ENCODE measurements at places on chromosomes 12 and 14. TPM values are rescaled to one million over a fixed set of nuclear protein-coding genes. Genes with fewer than 3 reads are reported as not detected.

- DNase-seq: no peak
These were observed 43.8 kb downstream of the LRCOL1 start for GRCh38 chr12:132566516-132567131.

GRCh38 chr12:11202811-11203210, 16.1 kb upstream of the TAS2R42 start:
- no peak for DNase-seq

DNA sequence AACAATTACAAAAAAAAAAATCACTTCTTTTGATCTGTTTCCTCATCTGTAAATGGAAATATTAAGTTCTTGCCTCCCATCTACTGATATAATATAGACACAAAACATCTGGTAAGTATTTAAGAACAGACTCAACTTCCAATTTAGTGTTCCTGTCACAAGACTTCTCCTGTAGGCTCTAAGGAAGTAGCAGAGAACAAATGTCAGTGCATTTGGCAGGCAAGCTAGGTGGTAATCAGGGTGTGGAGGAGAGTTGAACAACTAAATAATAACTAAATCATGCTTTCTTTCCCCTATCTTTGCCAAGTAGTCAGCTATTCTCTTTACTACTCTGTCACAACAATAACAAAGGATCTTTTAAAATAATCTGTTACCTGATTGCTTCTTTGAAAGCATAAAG, 22.1 kb downstream of the BAZ1A start:
- DNase-seq: no peak

DNA sequence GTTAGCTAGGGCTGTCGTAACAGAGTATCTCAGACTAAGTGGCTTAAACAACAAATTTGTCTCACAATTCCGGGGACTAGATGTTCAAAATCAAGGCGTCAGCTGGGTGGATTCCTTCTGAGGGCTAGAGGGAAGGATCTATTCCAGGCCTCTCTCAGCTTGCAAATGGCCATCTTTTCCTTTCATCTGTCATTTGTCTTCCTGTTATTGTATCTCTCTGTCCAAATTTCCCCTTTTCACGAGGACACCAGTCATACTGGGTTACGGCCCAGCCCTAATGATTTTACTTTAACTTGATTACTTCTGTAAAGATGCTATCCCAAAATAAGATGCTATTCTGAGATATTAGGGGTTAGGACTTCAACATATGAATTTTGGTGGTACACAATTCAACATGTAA, 119.0 kb upstream of the CPSF6 start:
- no peak for DNase-seq

DNA sequence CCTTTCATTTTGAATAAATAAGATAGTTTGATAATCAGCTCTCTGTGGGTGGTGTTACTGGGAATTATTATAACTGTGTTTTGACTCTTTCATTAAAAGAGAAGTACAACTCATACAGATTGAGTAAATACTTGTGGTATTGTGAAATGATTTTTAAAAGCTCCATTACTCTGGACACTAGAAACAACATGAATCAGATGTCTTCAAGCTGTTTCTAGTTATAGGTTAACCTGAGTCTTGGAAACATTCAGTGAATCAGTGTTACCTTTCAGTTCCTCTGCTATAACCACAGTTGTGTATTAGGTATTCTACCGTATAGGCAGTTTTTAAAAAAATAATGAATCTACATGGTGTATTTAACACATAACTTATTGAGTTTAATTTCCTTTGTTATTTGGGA, 128.4 kb upstream of the SSTR1 start:
- DNase-seq: no peak

GRCh38 chr12:51729331-51729730, 119.2 kb downstream of the FIGNL2 start:
- no peak for DNase-seq

DNA sequence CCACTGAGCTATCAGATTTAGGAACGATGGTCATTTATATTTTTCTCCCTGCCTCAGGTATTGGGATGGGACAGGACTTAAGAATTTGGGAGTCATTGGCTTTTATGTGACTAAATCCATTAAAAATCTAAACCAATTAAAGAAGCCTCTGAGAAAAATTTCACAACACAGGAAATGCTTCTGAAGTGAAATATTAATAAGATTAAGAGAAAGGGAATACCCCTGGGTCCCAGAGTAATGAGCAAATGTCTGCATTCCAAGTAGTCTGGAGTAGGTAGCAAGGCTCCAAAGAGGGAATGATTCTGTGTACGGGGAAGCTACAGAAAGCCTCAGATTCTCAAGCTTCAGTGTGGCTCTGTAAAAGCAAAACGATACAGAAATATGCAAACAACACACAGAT, 707 bp upstream of the MED6 start:
- DNase-seq: no peak

GRCh38 chr14:26320886-26321285, 276.9 kb downstream of the NOVA1 start:
- DNase-seq: no peak

DNA sequence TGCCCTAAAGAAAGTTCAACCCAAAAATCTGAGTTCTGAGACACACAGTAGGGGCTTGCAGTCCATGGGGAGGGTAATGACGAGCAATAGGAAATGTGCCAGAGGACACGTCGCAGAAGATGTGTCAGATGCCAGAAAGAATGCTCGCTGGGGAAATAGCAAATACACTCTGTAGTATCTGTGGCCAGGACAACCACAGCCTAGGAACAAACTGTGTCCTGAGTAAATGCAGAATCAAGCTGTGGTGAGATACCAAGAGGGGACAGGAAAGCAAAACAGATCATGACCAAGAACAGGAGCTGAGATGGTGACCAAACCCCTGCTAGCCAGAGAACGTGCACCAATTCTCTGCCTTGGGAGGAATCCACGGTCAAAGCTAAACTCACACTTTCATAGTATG, 9.1 kb downstream of the CRACR2A start:
- DNase-seq: no peak

- no peak for DNase-seq
These were observed 27.5 kb downstream of the UNC79 start for GRCh38 chr14:93458234-93458633.

GRCh38 chr12:69354556-69355187, 4.9 kb upstream of the YEATS4 start:
- no peak for DNase-seq

DNA sequence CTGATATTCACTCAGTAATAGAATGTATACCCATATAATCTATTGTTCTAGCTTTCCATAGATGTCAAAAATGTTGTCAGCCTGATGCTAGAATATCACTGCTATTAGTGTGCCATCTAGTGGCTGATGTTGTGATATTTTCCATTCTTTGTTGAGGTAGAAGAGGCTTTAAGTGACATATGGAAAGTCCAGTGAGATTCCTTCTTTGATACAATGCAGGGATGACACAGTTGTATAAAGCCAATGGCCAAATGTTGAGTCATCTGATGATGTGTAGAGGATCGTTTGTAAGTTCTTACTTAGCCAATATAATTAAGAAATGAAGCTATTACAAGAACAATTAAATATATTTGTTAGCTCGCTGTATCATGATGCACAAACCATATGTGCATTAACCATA, 58.1 kb upstream of the PCED1B start:
- peak; percentile 54 for DNase-seq

DNA sequence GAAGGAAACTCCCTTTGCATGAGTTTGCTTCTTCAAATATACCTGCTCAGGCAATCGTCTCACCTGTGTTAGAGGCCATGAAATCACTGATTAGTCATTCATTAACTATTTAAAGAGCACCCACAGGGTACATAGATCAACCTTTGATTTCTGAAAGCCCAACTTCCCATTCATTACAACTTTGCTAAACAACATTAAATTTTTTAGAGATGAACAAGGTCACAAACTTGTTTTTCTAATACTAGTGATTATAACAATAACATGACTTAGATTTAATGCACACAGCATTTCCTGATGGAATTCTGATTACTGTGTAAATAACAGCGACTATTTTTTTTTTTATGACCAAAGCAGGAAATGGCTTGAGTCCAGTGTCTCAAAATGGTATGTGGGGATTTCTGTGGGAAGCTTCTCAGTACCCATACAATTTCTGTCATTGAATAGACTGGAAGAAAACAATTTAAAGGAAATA, 5.4 kb upstream of the ERO1A start:
- DNase-seq: no peak

GRCh38 chr14:33484264-33484663, 466.6 kb downstream of the EGLN3 start:
- DNase-seq: no peak

DNA sequence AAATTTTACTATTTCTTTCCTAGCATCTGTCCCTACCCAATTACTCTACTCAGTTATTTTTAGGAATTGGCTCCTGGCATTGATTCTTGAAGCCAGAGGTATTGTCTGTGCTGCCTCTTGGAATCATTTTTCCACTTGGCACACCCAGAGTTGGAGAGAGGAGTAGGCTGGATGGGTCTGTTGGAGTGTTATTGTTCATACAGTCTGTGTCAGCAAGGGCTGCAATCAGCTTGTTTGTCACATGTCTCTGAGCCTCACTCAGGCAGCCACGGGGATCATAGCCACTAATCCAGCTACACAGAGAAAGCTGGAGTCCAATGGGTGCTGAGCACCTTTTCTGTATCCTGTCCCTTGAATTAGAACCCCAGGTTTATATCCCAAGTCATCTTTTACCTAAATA, 176.0 kb upstream of the DYRK2 start:
- no peak for DNase-seq

GRCh38 chr14:34713681-34714319, 593 bp downstream of the CFL2 start:
- DNase-seq: peak; percentile 8

DNA sequence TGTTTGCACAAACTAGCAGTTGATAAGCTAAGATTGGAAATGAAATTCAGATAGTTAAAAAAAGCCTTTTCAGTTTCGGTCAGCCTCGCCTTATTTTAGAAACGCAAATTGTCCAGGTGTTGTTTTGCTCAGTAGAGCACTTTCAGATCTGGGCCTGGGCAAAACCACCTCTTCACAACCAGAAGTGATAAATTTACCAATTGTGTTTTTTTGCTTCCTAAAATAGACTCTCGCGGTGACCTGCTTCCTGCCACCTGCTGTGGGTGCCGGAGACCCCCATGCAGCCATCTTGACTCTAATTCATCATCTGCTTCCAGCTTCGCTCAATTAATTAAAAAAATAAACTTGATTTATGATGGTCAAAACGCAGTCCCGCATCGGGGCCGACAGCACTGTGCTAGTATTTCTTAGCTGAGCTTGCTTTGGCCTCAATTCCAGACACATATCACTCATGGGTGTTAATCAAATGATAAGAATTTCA, 335.6 kb downstream of the TMEM121 start:
- DNase-seq: peak; percentile 68

DNA sequence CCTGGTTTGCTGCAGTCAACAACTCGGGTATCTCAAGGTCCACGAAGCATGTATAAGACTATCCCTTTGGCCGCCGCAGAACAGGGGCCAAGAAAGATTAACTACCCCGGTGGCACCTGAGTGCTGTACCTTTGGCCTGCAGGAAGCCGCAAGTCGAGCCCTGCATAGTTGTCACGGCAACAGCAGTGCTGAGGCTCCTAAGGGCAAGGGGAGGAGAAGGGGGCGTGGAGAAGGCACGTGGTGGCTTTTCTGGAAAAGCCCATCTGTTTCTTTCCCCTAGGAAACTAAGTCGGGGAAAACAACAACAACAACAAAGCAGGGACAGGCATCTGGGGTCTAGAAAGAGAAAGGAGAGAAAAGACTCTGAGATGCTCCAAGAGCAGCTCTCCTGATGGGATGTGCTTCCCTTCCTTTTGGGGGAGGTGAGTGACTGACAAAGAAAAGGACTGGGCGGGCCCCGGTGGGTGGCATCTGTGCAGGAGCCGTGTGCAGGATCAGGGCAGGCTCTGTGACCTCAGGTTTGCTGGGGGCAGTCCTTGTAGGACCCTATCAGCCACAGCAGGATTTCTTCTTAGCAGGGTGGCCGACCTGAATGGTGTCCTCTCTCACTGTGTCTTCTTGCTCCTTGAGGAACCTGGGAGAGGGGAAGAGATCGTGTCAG, 123.9 kb downstream of the PRMT8 start:
- DNase-seq: no peak

DNA sequence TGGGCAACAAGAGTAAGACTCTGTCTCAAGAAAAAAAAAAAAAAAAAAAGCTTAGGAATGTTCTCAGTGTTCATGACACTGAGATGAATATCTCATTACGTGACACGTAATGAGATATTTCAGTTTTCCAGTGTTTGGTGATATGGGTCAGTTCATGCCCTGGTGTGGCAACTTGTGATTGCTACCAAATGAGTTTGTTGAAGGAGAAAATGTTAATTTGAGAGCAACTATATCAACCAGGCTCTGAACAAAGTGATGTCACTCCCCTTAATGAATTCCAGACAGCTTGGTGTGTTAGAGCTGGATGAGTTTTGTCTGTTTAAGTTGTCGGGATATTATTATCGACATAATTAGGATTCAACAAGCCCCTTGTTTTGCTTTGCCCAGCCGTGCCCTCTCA, 211.7 kb downstream of the DPF3 start:
- no peak for DNase-seq

GRCh38 chr14:67453575-67454300, 34.8 kb downstream of the TMEM229B start:
- no peak for DNase-seq

DNA sequence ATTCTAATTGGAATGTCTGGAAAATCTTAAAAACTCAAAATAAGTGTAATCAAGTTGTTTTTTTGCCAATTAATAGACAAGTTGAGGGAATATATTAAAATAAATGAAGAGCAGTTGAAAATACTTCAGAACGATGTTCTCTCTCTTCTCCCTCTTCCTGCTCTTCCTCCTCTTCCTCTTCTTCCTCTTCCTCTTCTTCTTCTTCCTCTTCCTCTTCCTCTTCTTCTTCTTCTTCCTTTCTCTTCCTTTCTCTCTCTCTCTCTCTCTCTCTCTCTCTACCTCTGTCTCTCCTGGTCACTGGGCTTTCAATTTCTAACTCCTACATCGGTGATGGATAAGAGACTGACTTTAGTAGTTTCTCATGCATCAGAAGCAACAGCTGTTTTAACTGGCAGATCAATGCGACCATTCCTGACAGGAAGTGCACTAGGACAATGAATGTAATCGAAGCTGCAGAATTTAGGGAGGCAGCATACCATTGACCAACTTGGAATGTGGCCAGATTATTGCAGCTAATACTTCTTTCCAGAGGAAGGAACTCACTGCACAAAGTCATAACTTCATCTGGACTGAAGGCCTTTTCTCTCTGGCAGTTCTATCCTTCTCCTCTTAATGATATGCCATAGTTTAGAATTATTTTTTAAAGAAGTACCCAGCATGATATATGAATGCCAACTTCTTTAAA, 13.8 kb upstream of the TMTC2 start:
- no peak for DNase-seq

GRCh38 chr12:124531281-124531745, 36.1 kb downstream of the NCOR2 start:
- DNase-seq: no peak

DNA sequence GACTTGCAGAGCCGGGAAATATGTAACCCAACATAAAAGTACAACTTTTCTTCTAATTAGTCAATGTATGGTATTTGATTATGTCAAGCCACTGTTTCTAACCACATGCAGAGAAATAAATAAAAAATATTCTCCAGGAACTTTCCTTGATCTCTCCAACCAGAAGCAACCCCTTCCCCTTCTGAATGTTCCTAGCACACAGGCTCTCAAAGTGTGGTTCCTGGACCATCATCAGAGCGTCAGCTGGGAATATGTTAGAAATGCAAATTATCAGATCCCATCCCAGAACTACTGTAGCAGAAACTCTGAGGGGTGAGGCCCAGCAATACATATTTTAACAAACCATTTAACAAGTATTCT, 21.0 kb upstream of the ITPR2 start:
- no peak for DNase-seq

The TAS2R50 gene
- total RNA-seq: 0.60 TPM

The P2RX7 gene
- total RNA-seq: 21.4 TPM

The ZDHHC22 gene
- total RNA-seq: not detected

The TRIM9 gene
- 0.30 TPM for total RNA-seq

The RNU6-8 gene
- not detected for total RNA-seq

The EFS gene
- total RNA-seq: not detected

The SLC25A21 gene
- not detected for total RNA-seq

All from activated CD4-positive, alpha-beta T cell treated with anti-CD3 and anti-CD28 coated beads, Interleukin-2, amount 10 ng/mL, durations not matched to agents 7 days and 5 days (primary cell).